ENCODE measurements at places on chromosomes 7 and 10. TPM values are rescaled to one million over a fixed set of nuclear protein-coding genes. Genes with fewer than 3 reads are reported as not detected.

The SCD gene
- 303 TPM for total RNA-seq

The LRRC17 gene
- 7.8 TPM for total RNA-seq

The INHBA gene
- total RNA-seq: 8.9 TPM

The RSPH10B gene
- 0.23 TPM for total RNA-seq

The TEX47 gene
- not detected for total RNA-seq

The CPA4 gene
- 19.6 TPM for total RNA-seq

The ACBD7 gene
- total RNA-seq: 1.6 TPM

The WNT16 gene
- not detected for total RNA-seq

The HEPACAM2 gene
- total RNA-seq: not detected

The RGR gene
- total RNA-seq: not detected

The SPDYE8 gene
- not detected for total RNA-seq

The CPED1 gene
- 2.1 TPM for total RNA-seq

The STEAP4 gene
- total RNA-seq: 0.80 TPM

The LRRC4 gene
- total RNA-seq: 1.1 TPM

The BICC1 gene
- 150 TPM for total RNA-seq

The FRAT1 gene
- 1.1 TPM for total RNA-seq

The PANK1 gene
- 5.8 TPM for total RNA-seq

The ARL3 gene
- 7.5 TPM for total RNA-seq

The FAM221A gene
- 13.2 TPM for total RNA-seq

The SLC25A13 gene
- total RNA-seq: 51.3 TPM
